ENCODE measurements at places on chromosomes 3 and 15.

DNA sequence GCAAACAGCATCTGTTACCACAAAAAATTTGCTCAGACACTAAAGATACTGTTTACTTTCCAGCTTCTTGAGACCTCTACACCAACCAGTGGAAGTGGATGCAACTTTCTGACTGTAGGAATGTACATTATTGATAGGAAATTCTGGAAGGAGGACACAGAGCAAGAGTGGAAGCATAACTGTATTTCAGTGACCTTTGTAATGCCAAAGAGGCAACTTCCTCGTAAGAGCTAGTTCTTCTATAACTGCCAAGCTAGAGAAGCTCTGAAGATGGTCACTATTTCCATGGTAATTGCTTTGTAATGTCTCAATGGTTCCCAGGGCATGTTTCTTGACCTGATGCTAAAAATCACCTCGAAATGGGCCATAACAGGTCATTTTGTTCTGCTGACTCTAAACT is 96.3 kb upstream of the SLC2A2 start:
- no peak for DNase-seq

GRCh38 chr3:31859245-31859644 is 121.8 kb downstream of the OSBPL10 start:
- DNase-seq, result no peak

DNA sequence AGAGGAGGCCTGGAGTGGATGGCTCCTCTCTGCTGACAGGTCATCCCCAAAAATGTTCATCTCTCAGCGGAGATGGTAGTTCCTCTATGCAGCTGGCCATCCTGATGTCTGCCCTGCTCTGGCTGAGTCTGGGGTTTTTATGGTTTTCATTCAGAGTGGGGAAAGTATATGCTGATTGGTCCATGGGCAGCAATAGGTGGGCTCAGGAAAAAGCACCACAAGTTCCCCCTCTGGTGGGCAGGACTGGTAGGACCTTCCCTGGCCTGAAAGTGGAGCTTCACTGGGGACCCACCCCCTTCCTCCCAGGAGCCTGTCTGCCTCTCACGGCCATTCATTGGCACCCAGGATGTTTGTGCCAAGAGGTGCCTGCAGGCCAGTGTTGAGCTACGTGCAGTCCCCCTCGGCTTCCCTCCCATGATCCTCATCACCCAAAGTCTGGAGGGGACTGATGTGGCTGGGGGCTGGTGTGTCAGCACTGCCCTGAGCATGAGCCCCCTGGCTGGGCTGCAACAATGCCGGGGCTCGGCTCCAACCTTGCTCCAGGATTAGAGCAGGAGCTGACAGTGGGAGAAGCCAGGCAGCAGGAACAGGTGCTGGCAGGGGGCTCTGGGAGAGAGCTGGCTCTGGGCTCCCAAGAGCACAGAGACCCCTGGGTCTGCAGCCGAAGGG is 13.1 kb upstream of the BLOC1S6 start:
- no peak for DNase-seq

GRCh38 chr3:123657568-123657967 is 72.7 kb upstream of the HACD2 start:
- no peak for DNase-seq

- no peak for DNase-seq
Observed at GRCh38 chr15:71476823-71477222, 333.5 kb upstream of the NR2E3 start.

DNA sequence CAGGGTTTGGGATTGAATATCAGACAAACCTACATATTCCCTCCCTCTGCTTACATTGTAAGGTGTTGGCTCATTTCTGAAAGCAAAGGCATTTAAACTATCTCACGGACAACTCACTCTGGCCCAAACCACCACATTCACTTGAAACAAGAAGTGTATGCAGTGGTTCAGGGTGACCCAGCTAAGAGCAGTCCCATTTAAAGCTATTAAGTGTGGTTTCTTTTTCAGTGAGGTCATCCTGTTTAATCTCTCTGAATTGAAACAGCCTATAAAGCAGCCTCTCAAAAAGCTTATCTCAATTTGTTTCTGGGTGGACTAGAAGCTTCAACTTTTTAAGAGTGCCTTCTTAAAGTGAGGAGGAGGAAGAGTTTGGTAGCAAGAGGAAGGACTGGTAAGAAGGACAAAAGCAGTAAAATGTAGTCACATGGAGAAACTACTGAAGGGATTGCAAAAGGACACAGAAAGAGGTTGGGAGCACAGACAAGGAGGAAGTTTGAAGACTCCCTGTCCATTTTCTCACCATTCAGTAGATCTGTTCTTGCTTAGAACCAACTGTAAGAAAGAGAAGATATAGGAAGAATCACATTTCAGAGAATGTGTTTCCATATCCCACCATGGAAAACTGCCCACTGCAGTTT is 151.6 kb downstream of the TMCO5A start:
- no peak for DNase-seq

DNA sequence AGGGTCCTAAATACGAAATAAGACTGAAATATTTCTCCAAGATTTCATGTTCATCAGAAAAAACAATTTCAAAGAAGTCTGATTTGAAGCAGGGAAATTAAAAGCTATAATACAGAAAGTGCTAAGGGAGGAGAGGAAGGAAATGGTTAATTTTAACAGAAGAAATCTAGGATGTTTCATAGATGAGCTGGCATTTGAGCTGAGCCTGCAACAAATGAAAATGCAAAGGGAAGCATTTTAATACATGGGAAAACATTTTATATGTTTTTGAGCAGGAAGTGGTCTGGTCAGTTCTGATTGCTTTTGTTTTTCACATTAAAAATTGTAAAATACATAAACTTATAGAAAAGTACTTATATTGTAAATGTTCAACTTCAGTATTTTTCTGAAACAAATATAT is 17.2 kb upstream of the RAP2B start:
- DNase-seq, result no peak

- DNase-seq, result no peak
Observed at GRCh38 chr15:73352082-73352481, 16.7 kb downstream of the HCN4 start.

- peak; percentile 39 for DNase-seq
Observed at GRCh38 chr15:51782357-51782896, 31.0 kb downstream of the TMOD2 start.

- no peak for DNase-seq
Observed at GRCh38 chr3:144332868-144333267, 361.2 kb downstream of the DIPK2A start.

DNA sequence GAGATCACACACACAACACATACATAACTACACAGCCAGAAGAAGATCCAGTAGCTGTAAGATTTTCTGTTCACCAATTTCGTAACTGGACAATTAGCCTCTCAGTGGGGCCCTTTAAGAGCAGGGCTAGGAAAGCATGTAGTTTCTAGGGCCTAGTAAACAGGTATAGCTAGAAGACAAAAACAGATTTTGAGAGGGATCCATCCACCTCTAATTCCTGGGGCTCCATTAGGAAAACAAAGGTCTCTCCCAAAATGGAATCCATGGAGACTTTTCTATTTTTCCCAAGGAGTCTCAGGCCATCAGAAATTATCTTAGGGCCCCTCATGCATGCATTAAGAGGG is 10.5 kb downstream of the KIF15 start:
- DNase-seq, result no peak

DNA sequence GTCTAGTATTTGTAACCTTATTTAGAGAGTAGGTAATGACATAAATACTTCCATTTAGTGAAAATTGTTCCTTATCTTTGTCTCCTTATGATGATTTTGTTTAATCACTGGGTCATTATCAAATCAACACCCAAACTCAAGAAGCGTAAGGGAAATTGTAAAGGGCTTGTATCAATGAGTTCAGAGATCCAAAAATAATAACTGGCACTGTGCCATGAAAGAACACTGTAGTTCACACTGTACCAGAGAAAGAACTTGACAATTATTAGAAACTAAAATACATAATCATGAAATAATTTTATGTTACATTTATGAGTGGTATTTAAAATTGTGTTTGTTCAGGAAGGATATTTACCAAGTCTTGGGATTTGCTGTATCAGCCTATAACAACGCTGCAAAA is 895.4 kb downstream of the FHIT start:
- DNase-seq, result peak; percentile 55

DNA sequence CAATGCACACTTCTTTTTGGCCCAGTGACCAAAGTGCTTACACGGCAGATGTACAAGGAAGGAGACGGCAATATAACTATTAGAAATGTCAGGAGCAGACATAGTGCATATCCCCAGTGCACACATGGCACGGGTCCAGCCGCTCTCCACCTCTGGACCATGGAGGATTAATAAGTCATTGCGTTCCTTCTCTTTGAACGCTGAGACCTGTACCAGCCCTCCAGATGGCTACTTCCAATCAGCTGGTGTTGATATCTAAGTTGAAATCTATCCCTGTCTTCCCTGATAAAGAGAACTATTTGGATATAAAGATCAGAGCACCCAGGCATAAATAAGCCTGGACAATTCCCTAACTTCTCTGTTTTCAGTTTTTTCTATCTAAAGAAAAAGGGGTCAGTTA is 212.5 kb downstream of the CADPS start:
- no peak for DNase-seq

DNA sequence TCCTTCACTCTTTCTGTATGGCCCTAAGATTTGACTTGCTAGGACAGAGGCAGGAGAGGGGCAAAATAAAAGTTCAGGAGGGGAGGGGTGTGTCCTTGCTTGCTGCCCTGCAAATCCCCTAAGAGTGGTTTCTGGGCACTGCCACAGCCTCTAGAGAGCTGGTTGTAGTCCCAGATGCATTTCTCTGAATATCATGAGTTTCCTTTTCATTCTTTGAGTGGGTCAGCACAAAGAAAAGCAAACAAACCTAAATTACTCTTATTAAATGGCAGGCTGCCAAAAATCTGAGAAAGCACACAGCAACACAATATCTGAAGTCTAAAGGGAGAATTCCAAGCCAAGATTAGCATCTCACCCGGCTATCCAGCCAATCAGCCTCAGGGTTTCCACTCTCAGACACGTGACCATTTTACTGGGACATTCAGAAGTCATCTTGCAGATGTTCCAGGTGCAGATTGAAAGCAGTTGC is 919.3 kb downstream of the TUSC7 start:
- DNase-seq, result peak; percentile 94

DNA sequence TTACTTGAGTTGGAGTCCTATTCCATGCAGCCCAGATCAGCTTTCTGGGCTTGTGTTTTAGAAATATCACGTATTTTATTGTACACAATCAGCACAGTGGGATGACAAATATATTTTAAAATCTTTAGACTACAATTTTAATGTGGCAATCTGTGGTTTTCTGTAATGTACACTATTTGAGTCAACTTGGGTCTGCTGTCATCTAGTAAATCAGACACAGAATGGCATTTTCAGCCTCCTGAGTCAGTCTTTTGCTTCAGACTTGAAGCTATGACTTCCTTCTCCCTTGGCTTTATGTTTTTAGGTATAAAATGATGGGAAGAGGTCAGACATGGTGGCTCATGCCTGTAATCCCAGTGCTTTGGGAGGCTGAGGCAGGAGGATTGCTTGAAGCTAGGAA is 232.1 kb downstream of the NECTIN3 start:
- DNase-seq, result no peak

DNA sequence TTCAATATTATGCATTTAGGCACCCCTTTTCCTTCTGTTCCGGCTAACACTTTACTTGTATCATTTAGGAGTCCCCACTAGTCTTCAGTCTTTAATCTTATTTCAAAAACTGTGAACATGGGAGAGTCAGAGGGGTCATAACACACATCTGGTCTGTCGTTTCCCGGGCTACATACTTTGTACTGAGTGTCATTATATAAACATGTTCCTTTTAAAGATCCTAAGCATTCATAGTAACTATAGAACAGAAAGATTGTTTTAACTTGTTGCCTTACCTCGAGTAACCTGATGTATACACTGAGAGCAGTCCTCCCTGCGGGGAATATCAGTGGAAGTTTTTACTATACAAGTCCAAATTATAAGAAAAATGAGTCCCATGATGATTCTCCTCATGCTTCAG is 78.2 kb upstream of the VEPH1 start:
- no peak for DNase-seq

DNA sequence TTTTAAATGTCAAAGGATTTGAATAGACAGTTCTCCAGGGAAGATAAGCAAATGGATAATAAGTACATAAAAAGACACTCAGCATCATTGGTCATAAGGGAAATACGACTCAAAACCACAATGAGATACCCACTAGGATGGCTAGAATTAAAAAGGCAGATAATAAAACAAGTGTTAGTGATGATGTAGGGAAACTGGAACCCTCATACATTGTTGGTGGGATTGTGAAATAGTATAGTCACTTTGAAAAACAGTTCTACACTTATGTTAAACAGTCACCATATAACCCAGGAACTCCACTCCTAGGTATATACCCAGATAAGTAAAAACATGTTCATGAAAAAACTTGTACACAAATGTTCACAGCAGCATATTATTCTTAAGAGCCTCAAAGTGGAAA is 72.5 kb downstream of the GPR156 start:
- no peak for DNase-seq

GRCh38 chr3:58204720-58205119 is 6.1 kb downstream of the DNASE1L3 start:
- no peak for DNase-seq

GRCh38 chr3:146817704-146818103 is 212.6 kb upstream of the PLSCR5 start:
- DNase-seq, result peak; percentile 14

GRCh38 chr3:48631516-48632448 is 3.5 kb downstream of the SLC26A6 start:
- no peak for DNase-seq

DNA sequence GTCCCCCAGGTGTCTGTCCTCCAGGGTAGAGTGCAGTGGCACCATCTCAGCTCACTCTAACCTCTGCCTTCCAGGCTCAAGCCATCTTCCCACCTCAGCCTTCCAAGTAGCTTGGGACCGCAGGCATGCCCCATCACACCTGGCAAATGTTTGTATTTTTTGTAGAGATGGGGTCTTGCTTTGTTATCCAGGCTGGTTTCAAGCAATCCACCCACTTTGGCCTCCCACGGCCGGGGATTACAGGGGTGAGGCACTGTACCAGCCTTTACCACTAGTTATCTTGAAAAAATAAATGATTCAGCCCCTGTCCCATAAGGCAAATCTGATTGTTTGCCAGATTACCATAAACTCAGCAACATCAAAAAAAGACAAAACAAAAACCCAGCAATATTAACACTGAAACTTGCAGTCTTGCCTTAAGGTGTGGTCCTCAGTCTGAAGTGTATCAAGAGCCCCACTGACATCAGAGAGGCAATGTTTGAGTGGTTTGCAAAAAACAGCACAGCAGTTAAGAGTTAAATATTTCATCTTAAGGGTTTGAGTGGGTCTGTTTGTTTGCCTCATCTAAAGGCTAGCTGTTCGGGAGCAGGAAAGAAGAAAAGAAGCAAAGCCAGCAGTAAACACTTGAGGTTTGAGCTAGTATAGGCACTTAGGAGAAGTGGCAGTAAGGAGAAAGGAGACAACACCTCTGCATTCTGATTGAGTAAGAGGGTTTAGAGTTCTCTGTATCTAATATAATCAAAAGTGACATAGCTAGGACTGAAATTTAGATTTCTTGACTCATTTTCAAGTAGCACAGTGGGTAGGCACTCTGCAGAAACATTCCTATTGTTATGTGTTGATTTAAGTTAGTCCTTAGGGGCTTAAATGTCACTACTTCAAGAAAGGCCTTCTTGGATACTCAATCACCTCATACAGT is 26.3 kb upstream of the EDEM1 start:
- DNase-seq, result no peak

- no peak for DNase-seq
Observed at GRCh38 chr15:66757521-66757920, 55.5 kb downstream of the SMAD6 start.

- DNase-seq, result peak; percentile 63
Observed at GRCh38 chr3:127848131-127849129, 26.1 kb upstream of the MGLL start.

GRCh38 chr3:189683546-189684255 is 52.5 kb downstream of the TP63 start:
- DNase-seq, result no peak

Data from NCI-H2081 (cell line).